ENCODE measurements at places on chromosomes 13 and 19.

- DNase-seq = no peak
These were observed 27.2 kb downstream of the RANBP3 start for GRCh38 chr19:5950741-5951140.

GRCh38 chr19:35251456-35251855, 2.7 kb downstream of the LSR start:
- no peak for DNase-seq

- peak; percentile 63 for DNase-seq
These were observed 9.9 kb downstream of the LMTK3 start for GRCh38 chr19:48501494-48502349.

- no peak for DNase-seq
These were observed 301.1 kb upstream of the NBEA start for GRCh38 chr13:34640993-34641330.

- no peak for DNase-seq
These were observed 65.8 kb upstream of the UQCRFS1 start for GRCh38 chr19:29278716-29279115.

DNA sequence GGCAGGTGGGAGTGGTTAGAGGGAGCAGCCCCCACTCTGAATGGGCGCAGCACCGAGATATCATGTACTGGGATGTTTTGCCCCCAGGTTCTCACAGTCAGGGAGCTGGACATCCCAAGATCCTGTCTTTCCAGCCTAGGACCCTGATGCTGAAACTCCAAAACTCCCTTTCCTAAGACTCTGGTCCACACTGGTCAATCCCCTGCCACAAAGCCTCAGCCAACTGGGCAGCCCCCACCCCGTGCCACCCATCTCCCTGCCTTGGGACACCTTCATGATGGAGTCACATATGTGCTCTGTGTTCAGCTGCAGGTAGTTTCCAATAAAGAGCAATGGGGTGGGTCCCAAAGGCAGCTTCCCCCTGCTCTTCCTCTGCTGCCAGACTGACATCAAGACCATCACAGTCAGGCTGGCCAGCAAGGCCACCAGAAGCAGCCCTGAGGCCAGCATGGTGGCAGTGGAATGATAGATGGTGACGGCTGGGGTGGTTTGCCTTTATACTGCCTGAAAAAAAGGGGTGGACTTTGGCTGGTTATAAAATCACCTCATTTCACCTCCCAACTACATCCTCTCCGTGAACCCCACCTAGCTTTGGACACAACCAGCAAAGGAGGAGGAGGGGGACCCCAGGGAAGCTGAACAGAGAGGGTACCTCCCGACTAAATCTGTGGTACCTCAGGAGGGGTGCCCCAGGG, 36.3 kb downstream of the CYP2B6 start:
- DNase-seq = no peak

All from inflammatory macrophage treated with lipopolysaccharide for 4 hours (primary cell).